ENCODE measurements at places on chromosomes 13 and 19.

DNA sequence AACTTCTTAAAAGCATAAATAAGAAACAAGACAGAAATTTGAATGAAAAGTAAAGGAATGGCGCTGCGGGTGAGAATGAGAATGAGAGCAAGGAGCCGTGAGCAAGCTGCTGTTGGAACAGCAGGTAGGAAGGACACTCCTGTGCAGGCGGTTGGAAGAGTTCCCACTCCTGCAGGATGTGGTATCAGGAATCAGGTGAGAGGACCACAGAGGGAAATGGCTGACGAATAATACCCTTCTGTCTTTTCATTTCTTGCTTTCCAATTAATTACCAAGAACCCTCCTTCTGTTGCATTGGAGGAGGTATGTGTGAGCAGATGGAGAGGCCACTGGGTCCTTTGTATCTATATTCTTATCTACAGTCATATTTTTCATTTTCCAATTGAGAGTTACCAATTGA is 1504.2 kb downstream of the EFNB2 start:
- DNase-seq, result no peak

GRCh38 chr13:40283666-40284065 is 382.8 kb downstream of the FOXO1 start:
- DNase-seq, result no peak

DNA sequence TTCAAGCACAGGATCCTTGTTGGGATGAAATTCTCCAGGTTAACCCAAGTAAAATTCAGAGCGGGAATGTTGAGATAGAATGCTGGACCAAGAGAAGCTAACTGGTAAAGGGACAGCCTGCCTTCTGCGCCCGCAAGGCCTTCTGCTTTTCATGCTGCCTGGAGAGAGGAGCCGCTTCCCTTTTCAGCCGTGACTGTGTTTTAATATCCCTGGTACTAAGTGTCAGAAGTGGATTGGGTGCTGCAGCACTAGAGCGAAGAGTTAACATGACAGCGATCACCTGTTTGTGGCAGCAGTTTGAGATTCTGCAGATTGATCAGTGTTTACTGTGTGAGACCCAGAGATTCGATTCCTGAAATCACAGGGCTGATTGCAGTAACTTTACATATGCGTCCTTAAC is 197.4 kb upstream of the ZNF536 start:
- no peak for DNase-seq

GRCh38 chr13:113839536-113840204 is 24.2 kb downstream of the GAS6 start:
- no peak for DNase-seq

DNA sequence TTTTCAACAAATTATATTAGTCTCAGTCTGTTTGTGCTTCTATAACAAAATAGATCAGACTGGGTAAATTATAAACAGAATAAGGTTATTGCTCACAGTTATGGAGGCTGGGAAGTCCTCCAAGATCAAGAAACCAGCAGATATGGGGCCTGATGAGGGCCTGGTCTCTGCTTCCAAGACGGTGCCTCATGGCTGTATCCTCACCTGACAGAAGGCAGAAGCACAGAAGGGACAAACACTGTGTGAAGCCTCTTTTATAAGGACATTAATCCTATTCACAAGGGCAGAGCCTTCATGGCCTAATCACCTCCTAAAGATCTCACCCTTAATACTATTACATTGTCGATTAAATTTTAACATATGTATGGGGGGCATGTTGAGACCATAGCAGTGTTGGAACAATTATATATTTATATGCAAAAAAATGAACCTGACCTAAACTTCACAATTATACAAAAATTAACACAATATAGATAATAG is 12.7 kb downstream of the F10 start:
- DNase-seq, result no peak

DNA sequence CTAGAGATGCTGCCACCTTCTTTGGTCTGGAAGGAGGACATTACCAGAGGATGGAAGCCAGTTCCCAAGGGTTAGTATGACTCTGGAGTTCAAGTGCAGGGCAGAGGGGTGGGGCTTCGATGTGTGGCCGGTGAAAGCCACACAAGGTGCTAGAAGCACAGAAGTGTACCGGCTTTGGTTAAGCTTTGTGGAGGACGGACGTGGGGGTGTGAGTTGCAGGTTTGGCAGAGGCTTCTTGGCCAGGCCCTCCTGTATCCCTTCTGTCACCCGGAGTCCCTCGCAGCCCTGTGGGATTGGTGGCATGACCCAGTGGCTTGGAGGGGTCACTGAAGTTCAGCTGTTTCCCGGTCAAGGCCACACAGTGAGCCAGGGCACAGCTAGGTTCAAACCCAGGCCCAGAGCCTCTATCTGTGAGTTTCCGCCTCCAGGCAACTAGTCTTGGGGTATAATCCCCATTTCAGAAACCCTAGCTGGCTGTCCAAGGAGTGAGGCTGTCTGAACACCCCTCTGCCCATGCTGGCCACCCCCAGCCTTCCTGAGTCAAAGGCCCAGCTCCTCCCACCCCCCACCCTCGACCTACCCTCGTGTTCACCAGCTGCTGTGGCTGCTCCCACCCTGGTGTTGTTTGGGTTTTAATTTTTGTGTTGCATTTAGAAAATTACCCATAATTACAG is 4.6 kb upstream of the SSBP4 start:
- no peak for DNase-seq

GRCh38 chr19:3450796-3451411 is 29.4 kb downstream of the SMIM24 start:
- DNase-seq, result no peak

DNA sequence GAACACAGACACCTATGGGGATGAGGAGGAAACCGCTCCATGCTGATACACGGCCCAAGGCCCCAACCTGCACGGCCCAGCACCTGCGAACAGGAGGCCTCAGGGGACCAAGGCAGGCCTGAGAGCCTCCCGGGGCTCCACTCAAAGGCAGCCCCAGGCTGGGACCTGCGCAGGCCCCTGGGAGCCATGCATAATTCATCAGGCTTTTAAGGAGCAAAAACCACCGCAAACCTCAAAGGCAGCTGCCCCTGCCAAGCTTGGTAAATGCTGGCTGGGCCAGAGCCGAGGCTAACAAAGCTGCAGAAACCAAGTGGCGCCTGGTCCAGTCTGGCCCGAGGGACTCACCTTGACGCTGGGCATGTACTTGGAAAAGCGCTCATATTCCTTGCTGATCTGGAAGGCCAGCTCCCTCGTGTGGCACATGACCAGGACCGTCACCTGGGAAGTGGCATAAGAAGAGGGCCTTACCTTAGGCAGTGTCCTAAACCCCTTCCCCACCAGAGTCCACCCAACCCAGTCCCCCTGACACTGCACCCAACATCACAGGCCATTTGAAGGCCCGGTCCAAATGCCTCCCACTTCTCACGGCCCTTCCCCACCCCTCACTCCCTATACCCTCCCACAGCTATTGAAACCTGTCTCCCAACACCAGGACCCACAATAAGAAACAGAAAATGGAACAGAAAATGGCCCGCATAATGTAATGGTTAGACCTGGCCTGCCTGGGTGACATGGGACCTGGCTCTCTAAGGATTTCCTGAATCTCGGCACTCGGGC is 7.8 kb downstream of the DDX39A start:
- DNase-seq, result peak; percentile 46

DNA sequence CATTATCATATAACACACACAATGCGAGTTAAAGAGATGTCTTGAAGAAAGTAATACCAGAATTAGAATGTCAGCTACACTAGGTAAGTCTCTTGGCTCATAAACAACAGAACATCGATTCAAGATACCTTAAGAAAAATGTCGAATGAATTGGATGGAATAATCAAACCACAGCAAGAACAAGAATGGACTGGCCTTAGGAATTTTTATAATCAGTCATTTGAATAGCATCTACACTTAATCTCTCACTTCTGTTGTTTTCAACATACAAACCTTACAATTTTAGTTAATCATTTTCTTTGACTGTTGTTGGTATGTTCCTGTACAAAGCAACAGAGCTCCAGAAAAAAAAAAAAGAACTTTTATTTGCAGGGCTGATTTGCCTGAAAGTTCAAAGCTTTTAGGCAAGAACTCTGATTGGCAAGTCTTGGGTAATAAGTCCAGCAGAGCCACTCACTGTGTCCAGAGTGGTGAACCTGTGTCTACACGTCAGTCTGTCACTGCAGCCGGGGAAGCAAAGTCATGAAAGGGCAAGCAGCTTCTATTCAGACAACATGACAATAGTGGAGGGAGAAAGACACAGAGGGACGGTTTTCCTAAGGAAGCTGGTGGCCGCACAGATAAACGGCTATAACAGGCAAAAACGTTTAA is 1026.1 kb upstream of the MIR17HG start:
- no peak for DNase-seq

DNA sequence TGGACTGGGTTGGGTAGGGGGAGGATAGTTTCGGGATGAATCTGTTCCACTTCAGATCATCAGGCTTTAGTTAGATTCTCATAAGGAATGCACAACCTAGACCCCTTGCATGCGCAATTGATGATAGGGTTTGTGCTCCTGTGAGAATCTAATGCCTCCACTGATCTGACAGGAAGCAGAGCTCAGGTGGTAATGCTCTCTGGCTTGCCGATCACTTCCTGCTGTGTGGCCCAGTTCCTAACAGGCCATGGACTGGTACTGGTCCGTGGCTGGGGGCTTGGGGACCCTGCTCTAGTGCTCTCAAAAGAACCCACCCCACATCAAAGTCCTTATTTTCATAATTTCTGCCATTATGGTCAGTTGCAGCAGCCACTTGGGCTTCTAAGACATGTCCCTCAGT is 30.1 kb downstream of the DNAJC3 start:
- DNase-seq, result no peak

GRCh38 chr19:48398375-48399235 is 5.1 kb downstream of the GRIN2D start:
- peak; percentile 89 for DNase-seq

- DNase-seq, result peak; percentile 64
Measured at GRCh38 chr19:4352701-4353121, 9.3 kb downstream of the MPND start.

DNA sequence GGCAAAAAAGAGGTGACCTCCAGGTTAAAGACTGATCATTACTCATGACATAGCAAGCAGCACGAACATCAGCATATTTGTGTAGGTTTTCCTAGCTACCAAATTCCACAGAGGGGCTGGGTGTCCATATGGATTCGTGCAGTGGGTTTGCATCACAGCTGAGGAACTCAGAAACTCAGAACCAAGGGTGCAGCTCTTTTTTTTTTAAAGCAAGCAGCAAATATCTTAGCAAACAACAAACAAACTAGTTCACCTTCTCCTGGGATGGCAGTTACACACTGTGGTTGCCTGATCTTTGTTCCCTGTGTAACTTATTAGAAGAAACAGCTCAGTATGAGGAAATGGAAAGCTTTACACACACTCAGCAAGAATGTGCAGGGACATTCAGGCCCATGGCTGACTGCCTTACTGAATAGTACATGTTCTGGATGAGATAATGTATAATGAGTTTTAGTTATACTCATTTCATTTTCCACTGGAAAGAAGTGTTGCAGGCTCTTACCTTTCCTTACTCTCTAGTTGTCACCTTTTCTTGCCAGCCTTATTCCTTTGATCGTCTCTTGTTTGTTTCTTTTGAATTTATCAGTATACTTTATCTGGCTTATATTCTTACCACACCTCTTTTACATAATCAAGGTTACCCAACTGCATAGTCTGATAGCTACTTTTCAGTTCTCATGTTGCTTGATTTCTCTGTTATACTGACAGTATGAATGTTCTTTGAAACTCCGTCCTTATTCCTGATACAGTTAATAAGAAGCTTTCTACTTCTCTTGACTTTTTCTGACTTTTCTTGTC is 4.3 kb downstream of the NDFIP2 start:
- DNase-seq, result no peak

DNA sequence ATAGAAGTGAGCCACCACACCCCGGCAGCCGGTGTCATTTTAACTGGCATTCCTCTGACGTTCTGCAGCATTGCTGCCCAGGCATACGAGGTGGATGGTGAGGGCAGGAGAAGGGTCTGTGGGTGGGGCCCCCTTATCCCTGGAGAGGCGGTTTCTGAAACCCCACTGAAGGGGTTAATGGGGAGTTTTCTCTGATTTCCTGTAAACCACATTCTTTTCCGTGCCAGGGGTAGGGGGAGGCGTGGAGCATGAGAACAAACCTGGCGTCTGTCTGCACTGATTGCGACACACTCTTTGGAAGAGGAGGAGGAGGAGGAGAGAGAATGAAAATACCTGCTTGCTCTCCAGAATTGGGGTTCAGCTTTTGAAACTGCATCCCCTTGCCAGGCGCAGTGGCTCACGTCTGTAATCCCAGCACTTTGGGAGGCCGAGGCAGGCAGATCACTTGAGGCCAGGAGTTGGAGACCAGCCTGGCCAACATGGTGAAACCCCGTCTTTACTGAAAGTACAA is 2.7 kb upstream of the C3 start:
- no peak for DNase-seq

GRCh38 chr13:109494925-109495369 is 291.4 kb downstream of the IRS2 start:
- no peak for DNase-seq

DNA sequence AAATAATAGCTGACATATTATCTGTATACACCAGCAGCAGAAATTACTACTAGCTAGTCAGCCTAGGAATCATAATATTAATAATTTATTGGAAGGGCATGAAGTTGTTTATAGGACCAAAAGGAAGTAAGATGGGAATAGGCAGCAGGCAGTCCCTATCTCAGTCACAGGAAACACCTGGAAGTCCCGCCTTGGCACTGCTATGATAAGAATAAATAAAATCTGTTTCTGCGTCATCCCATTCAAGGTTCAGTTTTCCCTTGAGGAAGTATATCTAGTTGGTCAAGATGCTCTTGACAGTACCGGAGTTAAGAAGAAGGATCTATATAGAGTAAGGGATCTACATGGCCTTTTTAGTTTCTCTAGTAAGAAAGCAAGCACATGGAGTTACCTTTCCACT is 830.8 kb downstream of the DIAPH3 start:
- DNase-seq, result no peak

DNA sequence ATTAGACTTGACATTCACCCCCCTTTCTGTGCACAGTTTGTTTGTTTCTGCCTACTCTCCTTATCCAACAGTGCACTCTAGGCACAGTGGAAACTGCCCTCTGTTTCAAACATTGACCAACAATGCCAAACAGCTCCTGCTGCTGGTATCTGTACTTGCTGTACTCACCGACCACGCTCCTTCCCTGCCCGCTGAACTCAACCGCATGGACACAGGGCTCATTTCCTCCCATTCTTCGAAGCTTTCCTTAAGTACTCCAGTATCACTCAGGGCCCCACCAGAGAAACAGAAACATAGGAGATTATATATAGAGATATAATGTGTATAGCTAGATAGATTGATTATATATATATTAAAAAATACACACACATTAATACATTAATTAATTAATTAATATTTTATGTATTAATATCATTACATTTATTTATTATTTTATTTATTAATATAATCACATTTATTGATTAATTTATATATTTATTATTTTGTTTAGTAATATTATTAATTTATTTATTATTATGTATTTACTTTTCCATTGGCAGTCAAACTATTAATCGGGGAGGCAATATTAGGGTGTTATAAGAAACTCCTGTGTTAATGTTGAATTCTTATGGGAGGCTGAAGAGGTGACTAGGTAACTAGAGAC is 1528.2 kb downstream of the EFNB2 start:
- DNase-seq, result no peak

GRCh38 chr19:48419158-48419920 is 25.9 kb downstream of the GRIN2D start:
- DNase-seq, result peak; percentile 85
